ENCODE measurements at places on chromosomes 2 and 18.

GRCh38 chr2:137007938-137008337 is 242.6 kb downstream of the THSD7B start:
- no peak for DNase-seq

DNA sequence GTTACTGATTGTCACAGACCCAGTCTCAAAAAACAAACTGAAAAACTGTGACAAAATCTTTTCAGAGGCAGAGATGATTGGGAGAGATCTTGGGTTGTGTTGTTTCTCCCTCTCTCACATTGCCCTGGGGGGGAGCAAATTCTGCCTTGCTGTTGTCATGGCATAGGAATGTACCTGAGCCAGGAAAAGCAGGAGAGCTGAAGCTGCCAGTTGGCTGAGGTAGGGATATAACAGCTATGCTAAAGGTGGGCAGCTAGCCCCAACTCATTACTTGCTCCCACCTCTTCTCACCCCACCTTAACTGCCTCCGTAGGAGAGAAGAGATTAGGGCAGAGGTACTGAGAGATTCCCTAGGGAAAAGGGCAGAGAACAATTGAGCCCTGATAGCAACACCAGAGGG is 299.3 kb downstream of the OSR1 start:
- no peak for DNase-seq

DNA sequence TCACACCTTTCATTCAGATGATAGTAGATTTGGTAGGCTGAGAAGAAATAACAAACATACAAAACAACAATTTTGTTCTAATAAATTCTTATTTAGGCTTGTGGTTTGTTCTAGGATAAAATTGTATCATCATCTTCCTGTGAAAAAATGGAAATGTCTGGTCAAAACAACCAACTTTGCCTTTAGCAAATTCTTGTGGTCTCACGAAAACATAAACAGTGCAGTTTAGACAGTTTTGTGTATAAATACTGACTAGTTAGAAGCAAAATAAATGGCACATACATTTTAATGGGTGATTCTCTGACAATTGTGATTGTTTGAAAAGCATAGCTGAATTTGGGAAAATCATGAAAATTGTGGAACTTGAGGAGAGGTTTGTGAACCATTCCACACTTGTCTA is 180.1 kb downstream of the TDRD15 start:
- no peak for DNase-seq

GRCh38 chr18:12315911-12316310 is 7.9 kb downstream of the TUBB6 start:
- DNase-seq, result no peak

GRCh38 chr2:126798276-126799140 is 100.2 kb upstream of the TEX51 start:
- no peak for DNase-seq

Data from K562 (cell line).